ENCODE measurements at places on chromosomes 7 and 10.
A peak's percentile ranks its signal among the peaks of the same experiment; 100 is the strongest.

DNA sequence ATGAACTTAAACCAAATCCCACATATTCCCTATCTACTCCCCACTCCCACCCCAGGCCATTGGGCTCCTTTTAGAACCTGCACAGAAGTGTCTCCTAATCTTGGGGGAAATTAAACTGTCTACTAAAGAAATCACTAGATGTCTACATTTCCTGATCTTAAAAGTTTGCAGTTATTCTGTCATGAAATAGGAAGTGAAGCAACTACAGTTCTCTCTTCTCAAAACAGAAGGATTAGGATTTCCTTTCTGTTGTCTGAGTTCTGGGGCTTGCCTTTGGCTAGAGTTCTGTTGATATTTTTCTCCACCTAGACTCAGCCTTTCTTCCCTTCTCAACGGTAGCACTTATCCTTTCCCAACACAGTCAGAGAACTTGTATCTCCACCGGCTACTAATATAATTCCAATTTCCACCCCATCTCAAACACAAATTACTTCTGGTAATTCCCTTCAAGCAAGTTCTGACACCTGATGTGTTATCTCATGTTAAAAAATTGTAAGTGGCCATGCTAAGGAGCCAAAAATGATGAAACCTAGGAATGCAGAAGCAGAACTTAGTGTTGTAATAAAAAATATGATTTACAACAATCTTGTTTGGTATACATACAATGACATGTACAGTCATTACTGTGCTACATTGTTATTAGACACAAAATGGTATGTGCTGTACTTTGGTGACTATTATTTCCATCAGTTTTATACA lies 12.1 kb downstream of the OR9A4 start:
- no peaks in the 10 kb centered on the region for H3K27me3 ChIP-seq
- no peak overlapping the region for H3K4me3 ChIP-seq
- H3K27ac ChIP-seq, result no peak overlapping the region

GRCh38 chr10:119658274-119658673 lies 7.1 kb downstream of the BAG3 start:
- no peak overlapping the region for H3K4me3 ChIP-seq
- H3K4me1 ChIP-seq, result peaks cover 22% of the 10 kb centered on the region
- peaks cover 14% of the 10 kb centered on the region for H3K36me3 ChIP-seq
- DNase-seq, result no peak
- H3K27me3 ChIP-seq, result no peaks in the 10 kb centered on the region

GRCh38 chr7:16637379-16637778 lies 8.2 kb downstream of the ANKMY2 start:
- no peaks in the 10 kb centered on the region for H3K4me1 ChIP-seq
- no peak for DNase-seq
- no peak overlapping the region for H3K27ac ChIP-seq
- no peak overlapping the region for H3K4me3 ChIP-seq

- H3K36me3 ChIP-seq, result peaks cover 6% of the 10 kb centered on the region
- no peaks in the 10 kb centered on the region for H3K27me3 ChIP-seq
- no peak for DNase-seq
- H3K27ac ChIP-seq, result peak overlapping the region; percentile 97
These were observed 1.3 kb downstream of the DDX21 start for GRCh38 chr10:68957284-68957615.

- no peak for DNase-seq
- no peak overlapping the region for H3K27ac ChIP-seq
- no peaks in the 10 kb centered on the region for H3K36me3 ChIP-seq
- no peaks in the 10 kb centered on the region for H3K4me1 ChIP-seq
- H3K27me3 ChIP-seq, result no peaks in the 10 kb centered on the region
These were observed 107.0 kb downstream of the NRP1 start for GRCh38 chr10:33227489-33227888.

DNA sequence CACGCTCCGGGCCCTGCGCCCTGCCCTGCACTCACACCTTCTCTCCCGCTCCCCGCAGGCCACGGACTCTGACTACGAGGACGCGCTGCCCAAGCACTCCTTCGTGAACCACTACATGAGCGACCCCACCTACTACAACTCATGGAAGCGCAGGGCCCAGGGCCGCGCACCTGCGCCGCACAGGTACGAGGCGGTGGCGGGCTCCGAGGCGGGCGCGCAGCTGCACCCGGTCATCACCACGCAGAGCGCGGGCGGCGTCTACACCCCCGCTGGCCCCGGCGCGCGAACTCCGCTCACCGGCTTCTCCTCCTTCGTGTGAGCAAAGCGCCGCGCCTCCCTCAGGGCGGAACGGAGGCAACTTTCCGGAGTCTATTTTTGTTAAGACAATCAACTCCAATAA lies 417.0 kb upstream of the FOXK1 start:
- no peak overlapping the region for H3K4me3 ChIP-seq
- DNase-seq, result no peak
- H3K27ac ChIP-seq, result no peak overlapping the region
- H3K27me3 ChIP-seq, result no peaks in the 10 kb centered on the region
- H3K36me3 ChIP-seq, result no peaks in the 10 kb centered on the region

DNA sequence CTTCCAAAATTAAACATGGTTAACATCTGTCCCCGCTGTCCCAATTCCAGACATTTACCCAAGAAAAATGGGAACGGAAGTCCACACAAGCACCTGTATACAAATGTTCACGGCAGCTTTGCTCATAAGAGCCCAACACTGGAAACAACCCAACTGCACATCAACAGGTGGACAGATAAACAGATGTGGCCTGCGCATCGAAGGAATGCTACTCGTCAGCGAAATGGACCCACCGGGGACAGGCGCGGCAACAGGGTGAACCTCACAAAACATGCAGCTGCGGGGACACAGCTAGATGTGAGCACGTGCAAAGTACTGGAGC lies 20.9 kb downstream of the GPR146 start:
- no peaks in the 10 kb centered on the region for H3K36me3 ChIP-seq
- no peak overlapping the region for H3K27ac ChIP-seq
- H3K4me3 ChIP-seq, result peak overlapping the region; percentile 54
- H3K4me1 ChIP-seq, result peaks cover 6% of the 10 kb centered on the region
- no peak for DNase-seq

DNA sequence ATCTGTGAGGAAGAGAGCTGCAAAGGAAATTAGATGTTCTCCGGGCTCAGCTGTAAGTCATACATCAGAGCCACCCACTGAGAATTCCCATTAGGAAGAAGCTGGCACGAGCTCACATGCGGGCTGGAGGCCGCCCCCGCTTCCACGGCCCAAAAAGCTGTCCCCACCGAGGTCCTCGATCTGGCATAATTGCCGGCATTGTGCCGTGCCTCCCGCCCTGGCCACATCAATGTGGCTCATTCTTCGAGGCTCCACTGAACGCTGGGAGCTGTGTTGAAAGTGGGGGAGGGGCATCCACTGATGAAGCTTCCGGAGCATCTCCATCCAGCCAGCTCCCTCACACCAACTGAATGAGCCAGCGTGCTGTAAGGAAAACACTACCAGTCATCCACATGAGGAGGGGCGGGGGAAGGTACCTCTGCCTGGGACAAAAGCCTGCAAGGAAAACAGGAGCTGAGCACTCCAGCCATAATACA lies 173.1 kb downstream of the PTPRN2 start:
- no peaks in the 10 kb centered on the region for H3K36me3 ChIP-seq
- H3K27ac ChIP-seq, result no peak overlapping the region
- H3K27me3 ChIP-seq, result no peaks in the 10 kb centered on the region
- H3K4me3 ChIP-seq, result no peak overlapping the region
- no peak for DNase-seq

DNA sequence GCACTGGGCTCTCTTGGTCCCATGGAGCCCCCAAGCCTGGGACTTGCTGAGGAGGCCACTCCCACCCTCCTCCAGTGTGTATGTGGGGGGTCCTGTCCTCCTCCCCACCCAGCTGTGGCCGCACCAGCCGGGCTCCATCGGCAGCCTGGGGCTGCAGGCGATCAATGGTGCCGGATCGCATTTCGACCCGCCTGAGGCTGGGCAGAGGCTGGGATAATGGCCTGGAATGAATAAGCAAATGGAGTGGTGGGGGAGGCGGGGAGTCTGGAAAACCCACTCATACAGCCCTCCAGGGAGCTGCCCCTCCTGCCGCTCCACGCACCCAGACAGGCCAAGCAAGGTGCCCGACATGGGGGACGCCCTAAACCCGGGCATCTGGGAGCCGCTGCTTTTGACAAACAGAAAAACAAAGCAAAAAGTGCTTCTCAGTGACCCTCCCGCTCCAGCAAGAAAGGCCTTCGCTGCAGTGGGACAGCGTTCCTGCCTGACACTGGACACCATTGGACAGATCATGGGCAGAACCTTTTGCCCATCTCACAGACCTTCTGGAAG lies 160.5 kb downstream of the NRF1 start:
- H3K27ac ChIP-seq, result no peak overlapping the region
- H3K4me1 ChIP-seq, result no peaks in the 10 kb centered on the region
- no peaks in the 10 kb centered on the region for H3K36me3 ChIP-seq
- H3K4me3 ChIP-seq, result no peak overlapping the region
- H3K27me3 ChIP-seq, result no peaks in the 10 kb centered on the region
- DNase-seq, result no peak

- H3K4me3 ChIP-seq, result no peak overlapping the region
- no peaks in the 10 kb centered on the region for H3K4me1 ChIP-seq
- no peaks in the 10 kb centered on the region for H3K36me3 ChIP-seq
- DNase-seq, result no peak
These were observed 146.3 kb downstream of the TRIL start for GRCh38 chr7:28811701-28812430.

- no peak overlapping the region for H3K27ac ChIP-seq
- no peak overlapping the region for H3K4me3 ChIP-seq
- no peaks in the 10 kb centered on the region for H3K4me1 ChIP-seq
- no peak for DNase-seq
- no peaks in the 10 kb centered on the region for H3K27me3 ChIP-seq
These were observed 948.8 kb upstream of the POT1 start for GRCh38 chr7:125878235-125878956.

GRCh38 chr7:47145186-47145725 lies 436.7 kb downstream of the TNS3 start:
- H3K27me3 ChIP-seq, result no peaks in the 10 kb centered on the region
- H3K4me3 ChIP-seq, result no peak overlapping the region
- H3K36me3 ChIP-seq, result no peaks in the 10 kb centered on the region
- H3K27ac ChIP-seq, result no peak overlapping the region
- no peaks in the 10 kb centered on the region for H3K4me1 ChIP-seq
- no peak for DNase-seq

- H3K4me1 ChIP-seq, result no peaks in the 10 kb centered on the region
- H3K27me3 ChIP-seq, result no peaks in the 10 kb centered on the region
- H3K27ac ChIP-seq, result no peak overlapping the region
- H3K36me3 ChIP-seq, result no peaks in the 10 kb centered on the region
These were observed 357.1 kb downstream of the MAGI2 start for GRCh38 chr7:79096361-79096805.

- no peak overlapping the region for H3K4me3 ChIP-seq
- peaks cover 3% of the 10 kb centered on the region for H3K36me3 ChIP-seq
- H3K4me1 ChIP-seq, result no peaks in the 10 kb centered on the region
- DNase-seq, result no peak
- H3K27ac ChIP-seq, result no peak overlapping the region
These were observed 234.6 kb upstream of the CCDC6 start for GRCh38 chr10:60140651-60141632.

DNA sequence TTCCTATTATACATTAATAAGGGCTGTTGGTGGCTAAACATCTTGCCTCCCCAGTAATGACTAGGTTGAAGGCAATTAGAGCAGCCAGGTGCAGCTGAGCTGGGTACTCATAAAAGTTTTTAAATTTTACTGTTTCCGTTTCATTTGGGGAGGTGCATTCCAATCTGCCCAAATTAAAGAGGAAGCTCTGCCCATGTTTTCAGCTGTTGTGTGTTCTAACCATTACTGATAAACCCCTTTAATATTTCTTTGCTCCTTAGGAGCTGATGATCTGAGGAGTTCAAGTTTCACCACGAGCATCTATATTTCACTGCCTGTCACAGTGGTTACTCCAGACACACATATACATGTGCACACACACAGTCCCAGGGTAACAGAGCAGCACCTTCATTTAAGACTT lies 94.4 kb downstream of the JAZF1 start:
- H3K36me3 ChIP-seq, result no peaks in the 10 kb centered on the region
- H3K27me3 ChIP-seq, result no peaks in the 10 kb centered on the region
- H3K4me1 ChIP-seq, result no peaks in the 10 kb centered on the region
- no peak for DNase-seq
- H3K27ac ChIP-seq, result no peak overlapping the region

GRCh38 chr7:31688996-31689395 lies 2.0 kb downstream of the PPP1R17 start:
- H3K27ac ChIP-seq, result no peak overlapping the region
- no peaks in the 10 kb centered on the region for H3K4me1 ChIP-seq
- H3K4me3 ChIP-seq, result no peak overlapping the region
- no peaks in the 10 kb centered on the region for H3K36me3 ChIP-seq

GRCh38 chr7:141674171-141674671 lies 27.7 kb downstream of the DENND11 start:
- no peak overlapping the region for H3K27ac ChIP-seq
- H3K4me3 ChIP-seq, result no peak overlapping the region
- H3K27me3 ChIP-seq, result no peaks in the 10 kb centered on the region
- no peak for DNase-seq
- H3K36me3 ChIP-seq, result peaks cover 4% of the 10 kb centered on the region
- no peaks in the 10 kb centered on the region for H3K4me1 ChIP-seq

GRCh38 chr7:110762546-110763225 lies 328.2 kb upstream of the LRRN3 start:
- H3K4me3 ChIP-seq, result no peak overlapping the region
- H3K36me3 ChIP-seq, result no peaks in the 10 kb centered on the region
- DNase-seq, result no peak
- H3K27me3 ChIP-seq, result no peaks in the 10 kb centered on the region
- no peaks in the 10 kb centered on the region for H3K4me1 ChIP-seq

- H3K4me1 ChIP-seq, result peaks cover 6% of the 10 kb centered on the region
- H3K36me3 ChIP-seq, result no peaks in the 10 kb centered on the region
- H3K27ac ChIP-seq, result peak overlapping the region; percentile 84
- DNase-seq, result peak; percentile 18
These were observed 169.4 kb downstream of the ARHGAP12 start for GRCh38 chr10:31759124-31759798.

GRCh38 chr7:48710995-48711394 lies 213.4 kb upstream of the CDC14C start:
- H3K4me3 ChIP-seq, result no peak overlapping the region
- H3K27ac ChIP-seq, result no peak overlapping the region
- H3K36me3 ChIP-seq, result no peaks in the 10 kb centered on the region

DNA sequence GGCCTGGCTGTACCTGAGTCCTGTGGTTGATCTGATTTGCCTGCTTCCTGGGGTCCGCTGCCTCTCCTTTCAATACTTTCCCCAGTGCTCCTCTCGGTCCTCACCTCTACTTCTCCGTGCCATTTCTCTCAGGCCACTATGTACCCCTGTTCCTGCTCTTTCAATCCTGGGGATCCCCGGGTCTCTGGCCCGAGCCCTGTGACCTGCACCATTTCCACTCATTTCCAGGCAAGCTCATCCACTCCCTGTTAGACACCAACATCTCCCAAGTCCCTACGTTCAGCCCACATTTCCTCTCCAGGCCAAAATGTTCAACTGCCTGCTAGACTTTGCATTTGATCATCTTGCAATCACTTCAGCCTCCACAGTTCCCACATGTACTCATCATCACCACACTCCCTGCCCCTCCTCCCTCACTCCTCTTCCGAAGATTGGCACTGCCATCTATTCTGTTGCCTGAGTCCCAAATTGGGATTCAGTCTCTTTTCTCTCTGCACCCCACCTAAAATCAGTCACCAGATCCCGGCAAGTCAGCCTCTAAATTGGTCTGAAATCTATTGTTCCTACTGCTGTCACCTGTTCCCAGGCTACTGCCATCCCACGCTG lies 34.4 kb upstream of the ZMIZ1 start:
- no peaks in the 10 kb centered on the region for H3K36me3 ChIP-seq
- no peak for DNase-seq
- H3K27ac ChIP-seq, result no peak overlapping the region
- no peak overlapping the region for H3K4me3 ChIP-seq
- no peaks in the 10 kb centered on the region for H3K4me1 ChIP-seq

- no peaks in the 10 kb centered on the region for H3K4me1 ChIP-seq
- no peaks in the 10 kb centered on the region for H3K27me3 ChIP-seq
- no peak for DNase-seq
- no peaks in the 10 kb centered on the region for H3K36me3 ChIP-seq
- H3K27ac ChIP-seq, result no peak overlapping the region
These were observed 131.0 kb upstream of the EEPD1 start for GRCh38 chr7:36021917-36022550.
